ENCODE measurements at places on chromosomes 3 and 15.

- DNase-seq, result no peak
Measured at GRCh38 chr3:133730993-133731392, 15.2 kb upstream of the TF start.

DNA sequence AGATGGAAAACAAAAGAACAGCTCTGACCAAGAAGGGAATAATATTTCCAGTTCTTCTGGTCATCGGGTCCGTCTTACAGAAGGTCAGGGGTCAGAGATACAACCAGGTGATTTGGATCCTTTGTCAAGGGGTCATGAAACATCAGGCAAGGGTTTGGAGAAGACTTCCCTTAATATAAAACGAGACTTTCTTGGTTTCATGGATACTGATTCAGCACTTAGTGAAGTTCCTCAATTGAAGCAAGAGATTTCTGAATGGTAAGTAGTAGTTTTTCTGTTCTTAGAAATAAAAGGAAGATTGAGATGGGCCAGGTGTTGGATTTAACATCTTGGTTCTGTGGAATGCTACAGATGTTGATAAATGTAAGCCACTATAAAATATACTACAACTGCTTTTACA is 9.5 kb downstream of the MGA start:
- DNase-seq, result no peak

DNA sequence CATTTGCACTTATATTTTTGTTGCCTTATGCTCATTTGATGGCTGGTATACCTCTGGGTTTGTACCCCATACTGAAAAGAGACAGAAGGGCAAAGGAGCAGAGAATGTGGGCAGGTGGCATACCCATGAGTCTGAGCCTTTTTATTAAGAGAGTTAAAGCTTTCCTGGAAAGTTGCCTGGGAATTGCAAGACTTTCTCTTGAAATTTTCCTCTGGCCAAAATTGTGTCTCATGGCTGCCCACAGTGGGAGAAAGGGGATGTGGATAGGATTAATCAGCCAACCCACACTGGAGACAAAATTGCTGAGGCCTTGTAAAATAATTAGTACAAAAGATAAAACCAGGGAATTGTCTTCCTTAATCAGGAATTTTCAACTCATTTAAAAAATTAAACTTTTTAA is 8.2 kb upstream of the NMD3 start:
- DNase-seq, result no peak

GRCh38 chr3:120399372-120399771 is 50.2 kb upstream of the LRRC58 start:
- no peak for DNase-seq

DNA sequence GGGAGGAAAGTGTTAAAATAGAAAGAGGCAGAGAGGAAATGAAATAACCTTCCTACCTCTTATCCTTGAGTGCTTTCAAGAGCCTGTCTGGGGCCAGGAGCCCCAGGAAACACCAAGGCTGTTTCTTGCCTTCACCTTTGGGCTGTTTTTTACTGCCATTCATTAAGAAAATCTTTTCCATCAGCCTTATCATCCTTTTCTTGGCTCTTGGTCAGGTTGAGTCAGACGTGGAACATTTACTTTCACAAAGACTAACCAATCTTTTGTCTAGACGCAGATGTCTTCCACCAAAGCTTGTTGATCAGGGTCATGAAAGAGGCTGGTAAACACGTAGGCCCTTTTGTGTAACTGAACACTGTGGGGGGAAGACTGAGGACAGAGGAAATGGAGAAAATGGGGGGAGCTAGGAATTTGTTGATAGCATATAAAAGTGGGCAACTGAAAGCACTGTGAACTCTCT is 151.0 kb upstream of the THBS1 start:
- peak; percentile 90 for DNase-seq

GRCh38 chr3:188208516-188208981 is 54.6 kb downstream of the LPP start:
- no peak for DNase-seq

- no peak for DNase-seq
Measured at GRCh38 chr3:54120657-54121413, 1.5 kb upstream of the CACNA2D3 start.

- DNase-seq, result no peak
Measured at GRCh38 chr3:184395320-184395660, 15.4 kb downstream of the CHRD start.

GRCh38 chr3:47342151-47342550 is 38.7 kb upstream of the PTPN23 start:
- DNase-seq, result no peak

- no peak for DNase-seq
Measured at GRCh38 chr3:16606398-16606797, 1.2 kb upstream of the DAZL start.

- peak; percentile 30 for DNase-seq
Measured at GRCh38 chr3:1971780-1972179, 126.9 kb upstream of the CNTN4 start.

DNA sequence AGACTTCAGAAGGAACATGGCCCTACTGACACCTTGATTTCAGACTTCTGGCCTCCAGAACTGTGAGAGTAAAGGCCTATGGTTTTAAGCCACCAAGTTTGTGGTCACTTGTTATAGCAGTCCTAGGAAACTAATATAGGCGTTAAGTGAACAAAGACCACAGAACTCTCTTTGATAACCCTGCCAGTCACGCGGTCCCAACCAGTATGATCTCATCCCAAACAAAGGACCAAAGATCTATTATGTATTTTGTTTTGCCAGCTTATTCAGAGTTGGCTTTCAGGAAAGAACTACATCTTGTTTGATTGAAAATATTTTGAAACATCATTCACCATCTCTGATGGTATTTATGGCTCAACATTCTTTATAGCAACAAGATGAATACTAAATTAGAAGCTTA is 294.4 kb upstream of the SLCO3A1 start:
- no peak for DNase-seq

DNA sequence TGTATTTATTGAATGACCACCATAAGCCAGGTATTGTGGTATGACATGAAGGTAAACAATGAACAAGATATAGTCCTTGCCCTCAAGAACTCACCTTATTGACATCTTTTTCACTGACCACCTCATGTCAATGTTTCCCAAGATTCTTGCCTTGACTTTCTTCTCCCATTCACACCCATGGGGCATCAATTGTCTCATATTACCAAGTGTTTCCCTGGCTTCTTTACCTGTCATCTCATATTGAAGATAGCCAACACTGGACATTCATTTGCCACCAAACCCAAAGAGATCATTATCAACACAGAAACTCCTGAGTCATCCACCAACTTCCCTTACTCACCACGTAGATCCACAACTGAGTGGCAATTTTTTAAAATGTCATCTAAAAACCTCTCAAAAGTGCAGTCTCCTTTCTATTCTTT is 2.2 kb downstream of the EFHB start:
- no peak for DNase-seq

- DNase-seq, result no peak
Measured at GRCh38 chr3:42685363-42685881, at the start of gene KLHL40. KLHL40 (plus strand) TSS chr3:42685537; CDS start chr3:42685619, 82 bp downstream.

DNA sequence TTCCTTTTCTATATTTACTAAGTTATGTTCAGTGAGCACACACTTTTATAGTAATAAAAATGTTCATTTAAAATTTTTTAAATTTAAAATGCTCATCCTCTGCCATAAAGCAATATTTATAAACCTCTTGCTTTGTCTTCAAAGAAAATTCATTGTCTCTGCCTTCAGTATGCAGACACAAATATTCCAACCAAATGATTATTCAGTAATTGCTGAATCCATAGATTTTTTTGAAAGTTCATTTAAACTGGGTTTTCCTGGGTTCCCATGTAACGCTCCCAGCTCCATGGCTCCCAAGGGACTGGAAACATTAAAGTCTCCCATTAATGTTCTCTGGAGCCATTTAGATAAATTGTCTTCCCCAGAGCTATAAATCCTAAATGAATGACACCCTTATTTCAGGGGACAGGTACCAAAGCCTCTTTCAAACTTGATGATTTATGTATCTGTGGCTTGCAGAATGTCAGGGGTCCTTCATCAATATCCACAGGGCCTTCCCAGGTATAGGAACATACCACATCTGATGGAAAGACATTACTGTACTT is 15.2 kb upstream of the GLCE start:
- no peak for DNase-seq

DNA sequence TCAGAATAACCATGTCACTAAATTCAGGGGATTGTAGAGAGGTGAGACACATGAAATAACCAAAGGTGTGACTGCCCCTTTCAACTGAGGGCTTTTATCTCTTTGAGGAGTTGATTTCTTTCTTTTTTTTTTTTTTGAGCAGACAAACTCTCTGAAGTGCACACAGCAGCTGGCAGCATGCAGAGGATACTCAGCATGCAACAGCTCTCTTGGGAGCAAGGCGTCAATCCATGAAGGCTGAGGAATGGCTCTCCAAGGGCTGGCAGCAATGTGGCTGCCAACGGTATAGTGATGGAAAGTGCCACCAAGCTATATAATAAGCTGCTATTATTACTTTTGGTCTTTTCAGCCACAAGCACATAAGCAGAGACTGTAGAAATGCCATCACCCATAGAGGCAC is 226.7 kb upstream of the FEZF2 start:
- DNase-seq, result no peak

- DNase-seq, result no peak
Measured at GRCh38 chr15:92984161-92984560, 84.0 kb downstream of the CHD2 start.

DNA sequence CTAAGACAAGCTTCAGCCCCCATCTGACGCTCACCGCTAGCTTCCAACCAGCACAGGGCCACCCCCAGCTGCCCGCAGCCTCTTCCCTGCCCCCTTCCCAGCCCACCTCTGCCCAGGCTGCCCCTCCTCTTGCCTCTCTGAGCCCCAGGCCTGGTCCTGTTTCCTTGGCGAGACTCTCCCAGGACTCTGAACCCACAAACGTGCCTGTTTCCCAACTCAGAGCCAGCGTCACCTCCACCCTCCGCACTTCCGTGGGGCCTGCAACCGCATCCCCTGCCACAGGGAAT is 35.0 kb downstream of the ZXDC start:
- no peak for DNase-seq

DNA sequence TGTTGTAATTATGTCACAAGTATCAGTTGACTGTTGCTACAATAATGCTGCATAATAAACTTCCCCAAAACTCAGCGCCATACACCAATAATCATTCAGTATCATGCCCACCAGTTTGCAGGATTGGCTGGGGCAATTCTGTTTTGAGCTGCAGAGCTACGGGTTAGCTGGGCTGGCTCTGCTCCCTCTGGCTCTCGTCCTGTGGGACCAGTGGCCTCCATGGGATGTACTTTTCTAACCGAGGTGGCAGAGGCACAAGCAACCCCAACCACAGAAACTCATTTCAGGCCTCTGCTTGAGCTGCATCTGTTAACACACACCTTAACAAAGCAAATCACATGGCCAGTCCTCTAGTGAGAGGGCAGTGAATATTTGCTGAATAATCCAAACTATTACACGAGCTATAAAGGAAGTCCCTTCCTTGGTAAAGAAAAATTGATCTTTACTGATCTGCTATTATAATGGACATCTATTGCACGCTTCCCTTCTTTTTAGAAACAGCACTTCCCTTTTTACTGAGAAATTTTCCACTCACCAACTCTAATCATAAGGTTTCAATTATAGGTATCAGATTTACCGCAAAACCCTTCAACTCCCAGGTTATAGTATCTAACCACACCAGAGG is 10.9 kb upstream of the BCL2A1 start:
- DNase-seq, result no peak

GRCh38 chr3:114741066-114741465 is 406.0 kb downstream of the ZBTB20 start:
- no peak for DNase-seq

- no peak for DNase-seq
Measured at GRCh38 chr15:58330741-58331559, 100.8 kb upstream of the LIPC start.

- DNase-seq, result no peak
Measured at GRCh38 chr3:115292677-115293165, 145.6 kb upstream of the ZBTB20 start.

DNA sequence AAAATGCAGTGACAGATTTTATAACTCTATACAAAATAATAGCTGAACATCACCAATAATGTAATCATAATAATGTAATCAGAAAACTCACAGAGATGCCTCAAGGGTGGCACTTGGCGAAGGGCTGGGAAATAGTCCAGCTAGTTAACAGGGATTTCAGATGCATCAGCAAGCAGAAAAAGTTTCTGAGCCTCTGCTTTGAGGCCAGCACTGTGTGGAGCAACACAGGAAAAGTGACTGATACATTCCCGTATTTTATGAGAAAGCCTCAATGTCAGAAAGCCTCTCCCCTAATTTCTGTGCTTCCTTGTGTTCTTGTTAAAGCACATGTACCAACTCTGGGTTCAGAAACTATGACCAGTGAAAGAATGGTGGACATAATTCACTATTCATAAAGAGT is 304.8 kb downstream of the VPS13C start:
- no peak for DNase-seq

DNA sequence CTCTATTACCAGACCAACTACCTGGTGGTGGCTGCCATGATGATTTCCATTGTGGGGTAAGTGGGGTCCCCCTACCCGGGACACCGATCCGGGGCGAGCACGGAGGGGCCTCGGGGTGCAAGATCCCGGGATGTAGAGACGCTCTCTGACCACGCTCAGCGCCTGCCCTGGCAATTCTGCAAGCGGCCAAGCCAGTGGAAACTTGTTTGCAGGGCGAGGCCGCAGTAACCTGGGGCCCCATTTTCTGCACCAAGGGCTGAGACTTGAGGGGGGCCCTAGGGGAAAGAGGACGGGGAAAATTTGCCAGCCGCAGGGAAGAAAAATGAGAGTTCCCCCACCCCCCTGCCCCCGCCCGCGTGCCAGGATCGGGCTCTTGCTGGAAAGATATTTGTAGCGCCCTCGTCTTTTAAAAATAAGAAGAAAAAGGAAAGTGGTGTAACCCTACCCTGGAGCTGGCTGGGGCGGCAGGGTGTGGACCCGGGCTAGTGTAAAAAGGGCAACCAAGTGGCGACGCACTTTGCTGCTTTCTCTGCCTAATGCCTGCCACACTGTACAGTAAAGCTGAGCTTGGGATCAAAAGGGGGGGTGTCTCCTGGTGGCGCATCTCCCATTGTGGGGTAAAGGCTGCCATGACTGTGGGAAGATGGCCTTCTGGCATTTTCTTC is 563 bp downstream of the ARL6IP5 start:
- no peak for DNase-seq

DNA sequence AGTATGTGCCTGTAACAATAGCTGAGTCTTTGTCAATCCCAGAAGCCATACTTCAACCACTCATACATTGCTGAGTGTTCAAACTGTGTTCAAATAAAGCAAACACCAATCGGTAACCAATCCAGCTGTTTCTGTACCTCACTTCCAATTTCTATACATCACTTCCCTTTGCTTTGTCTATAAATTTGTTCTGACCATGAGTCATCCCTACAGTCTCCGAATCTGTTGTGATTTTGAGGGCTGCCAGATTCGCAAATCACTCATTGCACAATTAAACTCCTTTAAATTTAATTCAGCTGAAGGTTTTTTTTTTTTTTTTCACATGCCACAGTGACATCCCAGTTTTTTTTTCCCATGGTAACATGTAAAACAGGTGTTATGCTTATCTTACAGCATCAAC is 870.3 kb downstream of the NAALADL2 start:
- no peak for DNase-seq

DNA sequence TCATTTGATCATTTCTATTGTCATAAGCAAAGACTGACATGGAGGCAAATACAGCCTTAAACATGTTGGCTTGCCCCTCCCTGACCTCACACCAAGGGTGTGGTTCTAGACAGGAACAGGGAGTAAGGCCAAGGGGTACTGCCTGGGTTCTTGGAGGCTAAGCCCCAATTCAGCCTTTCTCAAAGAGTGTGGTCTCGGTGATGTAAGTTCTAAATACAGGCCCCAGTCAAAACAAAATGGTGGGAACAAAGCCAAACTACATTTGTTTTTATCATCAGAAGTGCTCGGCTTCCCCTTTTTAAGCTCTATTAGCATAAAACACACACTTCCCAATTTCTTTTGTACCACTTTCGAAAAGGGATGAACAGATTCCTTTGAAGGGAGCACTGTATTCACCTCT is 129.5 kb downstream of the ATP8B4 start:
- no peak for DNase-seq
